ENCODE measurements at places on chromosomes 2 and 18. TPM values are rescaled to one million over a fixed set of nuclear protein-coding genes. Genes with fewer than 3 reads are reported as not detected.
A peak's percentile ranks its signal among the peaks of the same experiment; 100 is the strongest.

DNA sequence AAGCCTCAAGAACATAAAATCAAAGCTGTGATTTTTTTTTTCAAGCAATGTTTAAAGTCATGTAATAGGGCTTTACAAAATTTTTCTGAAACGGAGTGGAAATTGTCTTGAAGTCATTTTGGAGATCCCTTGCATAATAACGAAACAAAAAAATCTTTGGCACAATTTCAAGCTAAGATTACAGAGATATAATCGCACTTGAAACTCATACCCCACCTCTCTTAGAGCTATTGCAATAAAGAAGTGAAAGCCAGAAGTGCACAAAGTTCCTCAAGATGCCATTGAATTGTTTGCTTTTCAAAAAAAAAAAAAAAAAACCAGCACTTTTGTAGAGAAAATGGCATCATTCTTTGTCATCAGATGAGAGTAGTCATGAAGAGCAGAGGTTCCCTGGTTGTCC is 152.3 kb downstream of the PAX3 start:
- no peak for DNase-seq

Gene NFE2L2
- 60.8 TPM for total RNA-seq

GRCh38 chr2:215140166-215140707 is 1.8 kb upstream of the ABCA12 start:
- DNase-seq: no peak

DNA sequence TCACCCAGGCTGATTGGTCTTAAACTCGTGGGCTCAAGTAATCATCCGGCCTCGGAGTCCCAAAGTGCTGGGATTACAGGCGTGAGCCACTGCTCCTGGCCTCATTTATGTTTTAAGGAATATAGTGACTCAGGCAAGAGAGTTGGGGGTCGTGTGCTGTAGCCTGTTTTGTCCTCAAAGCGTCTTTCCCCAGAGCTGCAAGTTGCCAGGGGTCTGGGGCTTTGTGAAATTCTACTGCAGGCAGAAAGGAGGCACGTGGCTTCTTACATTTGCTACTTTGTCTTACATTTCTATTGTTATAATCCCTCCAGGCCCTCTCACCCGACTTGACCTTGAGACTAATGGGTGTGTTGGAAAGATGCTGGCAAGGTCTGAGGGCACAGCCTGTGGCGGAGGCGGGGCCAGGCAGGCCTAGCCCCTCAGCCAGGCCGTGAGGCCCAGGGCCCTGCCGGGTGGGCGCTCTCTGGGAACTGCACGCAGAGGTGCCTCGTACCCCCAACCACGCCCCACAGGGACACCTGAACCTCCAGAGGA is 85.8 kb upstream of the NDUFV2 start:
- DNase-seq: peak; percentile 25

Gene ASB18
- total RNA-seq: not detected

Measured in G401 (cell line).